Nephron progenitor cell (in vitro differentiated cells): ENCODE measurements at places on chromosomes 16 and 17.

GRCh38 chr16:65125871-65126270, 4.0 kb upstream of the CDH11 start:
- DNase-seq = no peak

DNA sequence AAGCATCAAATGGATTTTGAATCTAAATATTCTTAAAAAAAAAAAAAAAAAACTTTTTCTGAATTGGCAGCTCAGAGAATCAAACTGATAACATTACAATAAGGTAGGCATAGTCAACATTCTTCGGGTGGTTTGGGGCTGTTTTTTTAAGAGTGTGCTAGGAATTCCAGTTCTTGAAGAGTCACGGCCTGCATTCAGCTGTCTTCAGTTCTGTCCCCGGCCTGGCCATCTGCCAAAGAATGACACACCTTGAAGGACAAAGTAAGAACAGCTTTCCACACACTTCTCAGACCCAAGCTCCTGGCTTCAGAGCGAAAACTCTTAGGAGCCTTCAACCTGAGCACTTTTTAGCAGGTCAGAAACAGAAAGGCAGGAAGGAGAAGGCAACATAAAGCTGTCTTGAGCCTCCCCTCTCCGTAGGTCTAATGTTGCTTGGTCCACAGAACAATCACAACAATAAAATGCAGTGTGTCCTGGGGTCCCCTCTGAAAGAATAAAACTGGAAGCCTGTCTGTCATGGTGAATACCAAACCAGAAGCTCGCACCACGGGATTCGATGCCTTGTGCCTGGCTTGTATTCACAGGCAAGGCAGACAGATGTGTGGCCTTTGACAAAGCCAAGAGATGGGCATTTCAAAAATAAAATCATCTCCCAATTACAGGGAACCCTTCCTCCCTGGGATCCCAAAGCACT, 524.4 kb upstream of the ZFHX3 start:
- peak; percentile 17 for DNase-seq

DNA sequence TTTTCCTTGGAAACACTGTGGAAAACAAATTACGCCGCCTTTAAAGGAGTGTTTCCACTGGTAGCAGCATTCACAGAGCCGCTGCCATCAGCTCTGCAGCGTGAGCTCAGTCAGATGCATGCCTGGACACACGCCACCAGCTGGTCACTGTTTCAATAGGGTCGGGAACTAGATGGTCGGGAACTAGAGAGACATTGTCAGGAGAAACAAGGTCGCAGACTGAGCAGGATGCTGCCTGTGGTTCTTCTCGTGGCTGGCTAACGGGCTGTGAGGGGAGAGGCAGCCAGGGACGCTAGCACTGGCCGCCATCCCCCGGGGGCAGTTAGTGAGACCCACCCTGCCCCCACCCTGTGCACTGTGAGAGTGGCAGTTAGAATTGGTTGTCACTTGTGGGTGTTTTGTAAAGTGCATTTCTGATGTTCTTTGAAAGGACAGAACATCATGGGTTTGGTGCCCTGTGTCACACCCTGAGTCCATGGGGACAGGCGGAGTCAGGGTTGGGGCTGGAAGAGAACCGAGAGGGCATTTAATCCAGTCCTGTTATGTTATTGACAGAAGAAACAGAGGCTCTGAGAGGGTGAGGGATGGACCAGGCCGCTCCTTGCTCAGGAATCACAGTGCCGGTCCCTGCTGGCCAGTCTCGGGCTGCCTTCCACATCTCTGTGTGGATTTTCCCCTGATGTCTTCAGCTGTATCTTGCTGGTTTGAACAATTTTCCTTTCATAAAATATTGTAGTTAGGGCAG, 86.3 kb downstream of the SPECC1 start:
- DNase-seq = peak; percentile 49

- DNase-seq = no peak
Measured at GRCh38 chr16:4510747-4511426, 27.7 kb downstream of the CDIP1 start.

DNA sequence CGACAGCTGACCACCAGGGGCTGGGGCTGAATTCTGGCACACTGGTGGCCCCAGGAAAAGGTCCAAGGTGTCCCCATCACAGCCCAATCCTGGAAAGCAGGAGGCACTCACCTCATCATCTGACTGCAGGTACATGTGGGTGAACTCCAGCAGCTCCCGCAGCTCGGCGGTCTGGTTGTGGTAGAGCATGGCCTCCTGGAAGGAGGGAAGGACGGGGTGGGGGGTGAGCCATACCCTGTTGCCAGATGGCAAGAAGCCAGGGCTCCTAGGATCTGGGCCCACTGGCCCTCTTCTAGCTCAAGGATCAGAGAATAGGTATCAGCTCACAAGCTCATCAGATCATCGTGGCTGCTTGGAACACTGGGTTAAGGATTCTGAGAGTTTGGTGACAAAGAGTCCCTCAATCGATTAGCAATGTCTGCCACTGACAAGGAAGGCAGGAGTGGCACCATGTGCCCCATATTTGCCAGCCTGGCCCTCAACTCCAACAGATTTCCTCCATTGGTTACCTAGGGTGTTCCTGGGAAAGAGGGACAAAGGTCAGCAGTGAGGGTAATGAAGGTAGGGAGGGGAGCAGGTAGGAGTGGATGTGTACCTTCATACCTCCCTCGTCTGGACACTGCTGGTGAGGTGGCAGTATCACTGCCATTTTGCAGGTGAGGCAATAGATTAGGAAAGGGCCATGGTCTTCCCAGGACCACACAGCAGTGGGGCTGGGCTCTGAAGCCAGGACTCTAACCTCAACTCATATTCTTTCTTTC, 4.9 kb downstream of the P3H4 start:
- DNase-seq = no peak

GRCh38 chr17:17661834-17662385, 19.3 kb upstream of the RAI1 start:
- no peak for DNase-seq

DNA sequence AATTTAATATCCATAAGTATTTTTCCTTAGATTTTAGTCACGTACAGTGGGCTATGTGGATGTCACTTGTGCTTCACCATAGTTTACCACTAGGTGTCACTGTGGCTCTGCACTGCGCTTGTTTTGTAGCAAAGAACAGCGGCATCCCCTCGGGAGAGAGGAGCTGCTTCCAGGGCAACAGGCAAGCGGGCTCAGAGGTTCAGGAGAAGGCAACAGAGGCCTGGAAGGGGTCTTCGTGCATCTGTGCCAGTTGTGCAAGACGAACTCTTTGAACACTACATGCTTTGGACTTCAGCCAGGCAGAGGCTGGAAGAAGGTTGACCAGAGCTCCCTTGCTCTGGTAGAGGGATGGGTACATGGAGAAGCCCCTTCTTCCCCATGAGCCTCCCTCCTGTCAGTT, 20.6 kb downstream of the CYB561 start:
- DNase-seq = peak; percentile 81

DNA sequence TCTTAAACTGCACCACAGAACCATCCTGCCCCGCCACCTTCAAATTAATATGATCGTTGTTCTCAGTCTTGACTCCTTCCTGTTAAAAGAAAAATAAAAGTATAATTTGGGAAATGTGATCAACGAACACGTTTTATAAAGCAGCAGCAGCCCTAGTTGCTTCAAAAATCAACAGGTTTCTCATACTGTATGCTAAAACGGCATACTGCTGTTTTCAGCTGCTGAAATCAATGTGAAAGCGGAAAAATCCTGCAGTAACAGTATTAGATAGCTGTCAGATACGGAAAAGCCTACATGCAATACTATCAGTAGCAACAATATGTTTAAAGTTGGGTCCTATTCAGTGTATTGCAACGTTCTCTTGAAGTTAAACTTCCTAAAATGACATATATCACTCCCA, 1.6 kb downstream of the SUMO2 start:
- no peak for DNase-seq

- DNase-seq = no peak
Measured at GRCh38 chr16:6482696-6483468, 849.8 kb upstream of the RBFOX1 start.

GRCh38 chr17:40309031-40309948, at the start of gene RARA:
Gene RARA, plus strand, starts transcription at chr17:40309180. Its CDS starts 22,039 bp downstream, at chr17:40331219.
- DNase-seq = peak; percentile 63

- DNase-seq = no peak
Measured at GRCh38 chr17:73304438-73304837, 7.4 kb downstream of the CDC42EP4 start.

GRCh38 chr16:12539185-12539929, 264.3 kb downstream of the CPPED1 start:
- no peak for DNase-seq

- DNase-seq = no peak
Measured at GRCh38 chr17:9200699-9201359, 179.5 kb downstream of the NTN1 start.

- no peak for DNase-seq
Measured at GRCh38 chr17:7940743-7941142, 8.7 kb downstream of the CNTROB start.

- no peak for DNase-seq
Measured at GRCh38 chr17:81999587-81999975, 22.2 kb downstream of the ASPSCR1 start.

DNA sequence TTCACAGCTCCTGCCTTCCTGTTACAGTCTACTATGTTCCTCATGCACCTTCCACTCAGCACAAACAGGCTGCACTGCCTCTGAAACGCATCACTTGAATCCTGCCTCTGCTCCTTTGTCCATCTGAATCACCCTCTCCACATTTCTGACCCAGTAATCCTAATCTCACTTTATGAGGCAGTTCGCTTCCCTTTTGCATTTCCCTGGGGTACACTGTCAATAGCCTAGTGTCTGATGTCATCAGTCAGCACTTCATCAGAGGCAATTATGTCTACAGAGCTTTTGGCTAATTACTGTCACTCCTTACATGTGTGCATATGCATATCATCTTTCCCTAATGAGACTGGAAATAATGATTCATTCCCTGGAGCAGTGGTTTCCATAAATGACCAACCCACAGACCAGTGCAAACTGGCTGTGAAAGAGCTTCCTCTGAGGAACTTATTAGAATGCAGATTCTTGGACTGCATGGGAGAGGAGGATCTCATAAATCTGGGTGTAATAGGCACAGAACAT, 23.6 kb downstream of the CA4 start:
- no peak for DNase-seq

- DNase-seq = no peak
Measured at GRCh38 chr17:2985318-2985717, 78.1 kb downstream of the OR1D5 start.

- DNase-seq = no peak
Measured at GRCh38 chr16:11603331-11603750, 16.6 kb upstream of the LITAF start.

DNA sequence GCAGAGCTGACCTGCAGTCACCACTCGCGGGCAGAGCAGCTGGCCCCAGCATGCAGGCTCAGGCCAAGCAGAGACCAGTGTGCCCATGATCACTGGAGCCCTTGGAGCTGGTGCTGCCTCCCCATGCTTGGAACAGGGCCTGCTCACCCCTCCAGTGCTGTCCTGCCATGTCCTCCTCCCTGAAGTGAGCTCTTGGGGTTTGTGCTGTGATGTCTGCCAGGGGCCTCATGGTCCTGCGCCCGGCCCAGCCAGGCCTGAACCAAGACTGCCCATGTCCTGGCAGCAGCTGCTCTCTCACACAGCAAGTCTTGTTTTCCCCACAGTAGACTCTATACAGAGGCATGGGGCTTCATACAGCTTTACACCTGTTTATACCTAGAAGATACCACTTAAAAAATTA, 24.6 kb downstream of the TMEM11 start:
- no peak for DNase-seq

- DNase-seq = no peak
Measured at GRCh38 chr16:81995651-81996050, 15.6 kb downstream of the SDR42E1 start.

GRCh38 chr16:56888806-56889205, 23.8 kb downstream of the SLC12A3 start:
- no peak for DNase-seq

GRCh38 chr16:69404275-69404805, 18.5 kb upstream of the TERF2 start:
- DNase-seq = peak; percentile 31

- DNase-seq = no peak
Measured at GRCh38 chr17:8713878-8714277, 30.8 kb downstream of the CCDC42 start.

DNA sequence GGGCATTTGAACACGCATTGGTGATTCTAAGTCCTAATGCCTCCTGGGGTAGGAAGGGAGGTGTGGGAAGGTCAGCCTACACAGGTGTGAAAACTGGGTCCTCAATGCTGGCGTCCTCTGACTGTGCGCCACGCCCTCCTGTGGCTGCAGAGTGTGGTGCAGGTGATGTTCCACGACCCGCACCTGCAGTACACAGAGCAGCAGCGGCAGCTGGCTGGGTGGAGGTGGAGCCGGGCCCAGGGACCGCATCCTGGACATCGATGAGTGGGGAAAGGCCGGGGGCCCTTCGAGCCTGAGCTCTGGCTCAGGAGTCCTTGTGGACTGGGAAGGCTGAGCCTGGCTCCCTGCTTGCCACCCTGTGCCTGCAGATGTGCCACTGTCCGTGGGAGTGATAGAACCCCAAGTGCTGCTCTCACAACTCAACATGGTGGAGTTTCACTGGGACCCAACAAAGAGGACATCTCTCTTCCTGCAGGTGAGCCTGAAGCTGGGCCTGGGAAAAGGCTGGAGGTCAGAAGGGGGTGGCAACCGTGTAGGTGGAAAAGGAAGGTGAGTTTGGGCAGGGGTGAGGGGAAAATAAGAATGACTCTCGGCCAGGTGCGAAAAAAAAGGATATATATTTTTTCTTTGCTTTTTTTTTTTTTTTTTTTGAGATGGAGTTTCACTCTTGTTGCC, 14.0 kb upstream of the STAC2 start:
- DNase-seq = peak; percentile 76

- DNase-seq = no peak
Measured at GRCh38 chr17:79615446-79615845, 4.6 kb upstream of the RBFOX3 start.

DNA sequence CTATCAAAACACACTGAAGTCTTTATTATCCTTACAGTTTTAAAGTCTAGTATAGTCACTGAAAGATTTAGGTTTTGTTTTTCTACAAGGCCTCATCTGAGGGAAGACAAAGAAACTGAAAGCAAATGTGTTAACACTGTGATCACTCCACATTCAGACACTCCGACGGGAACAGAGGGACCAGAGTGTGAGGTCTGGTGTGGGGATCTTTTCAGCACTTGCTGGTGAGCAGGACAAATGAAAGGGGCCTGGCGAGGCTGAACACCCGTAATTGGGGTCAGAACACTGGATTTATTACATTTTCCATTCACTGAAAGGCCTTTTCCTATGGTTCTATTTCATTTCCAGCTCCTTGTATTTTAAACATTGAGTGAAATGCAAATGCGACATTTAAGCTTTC, 910.5 kb downstream of the CDH11 start:
- DNase-seq = no peak

- DNase-seq = no peak
Measured at GRCh38 chr17:69733171-69734012, 318.9 kb downstream of the MAP2K6 start.
